ENCODE measurements at places on chromosomes 16 and 17.

DNA sequence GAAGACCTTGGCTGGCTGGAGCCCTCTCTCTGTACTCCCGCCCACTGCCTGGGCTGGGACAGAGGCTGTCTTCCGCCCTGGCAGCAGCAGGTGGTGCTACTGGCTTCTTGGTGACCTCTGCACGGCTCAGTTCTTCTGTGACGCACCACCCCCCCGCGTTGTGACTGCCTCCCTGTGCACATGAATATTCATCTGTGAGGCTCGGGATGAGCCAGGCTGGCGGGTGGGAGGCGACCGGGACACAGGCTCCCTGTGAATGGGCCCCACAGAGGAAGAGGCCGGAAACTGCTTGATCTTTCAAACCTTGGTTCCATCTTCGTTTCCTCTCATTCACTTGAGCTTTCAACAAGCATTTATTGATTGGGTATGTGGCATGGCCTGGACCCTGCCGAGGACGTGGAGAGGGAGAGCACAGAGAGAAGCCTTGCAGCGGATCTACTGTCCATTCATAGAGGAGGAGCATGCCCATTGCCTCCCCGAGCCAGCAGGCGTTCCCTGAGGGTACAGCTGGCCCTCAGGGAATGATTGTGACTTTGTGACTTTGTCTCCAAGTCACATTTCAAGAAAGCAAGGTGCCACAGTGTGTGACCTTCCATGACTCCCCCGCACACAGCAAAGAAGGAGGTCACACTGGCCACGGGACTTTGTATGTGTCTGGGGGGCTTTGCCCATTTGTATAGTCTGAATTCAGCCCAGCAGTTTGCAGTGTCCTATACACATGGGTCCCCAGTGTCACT lies 45.0 kb downstream of the B9D1 start:
- no peak for DNase-seq

GRCh38 chr16:52613508-52613907 lies 66.6 kb upstream of the TOX3 start:
- no peak for DNase-seq

GRCh38 chr17:75685499-75685898 lies 18.4 kb downstream of the SAP30BP start:
- DNase-seq = no peak

DNA sequence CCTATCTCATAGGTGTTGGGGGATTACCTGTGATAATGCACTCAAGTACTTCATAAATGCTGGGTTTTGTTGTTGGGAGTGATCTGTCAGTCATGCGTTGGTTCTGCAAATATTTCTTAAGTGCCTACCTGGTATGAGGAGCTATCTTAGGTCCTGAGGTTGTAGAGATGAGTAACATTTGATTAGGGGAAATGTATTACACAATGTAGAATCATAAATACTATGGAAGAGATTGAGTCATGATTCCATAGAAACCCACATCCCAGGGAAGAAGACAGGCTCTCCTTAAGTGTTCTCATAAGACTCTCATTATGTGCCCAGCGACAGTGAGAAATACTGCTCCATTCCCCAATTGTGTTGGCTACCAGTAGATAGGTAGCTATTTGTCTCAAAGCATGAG lies 240.1 kb downstream of the FTO start:
- no peak for DNase-seq

DNA sequence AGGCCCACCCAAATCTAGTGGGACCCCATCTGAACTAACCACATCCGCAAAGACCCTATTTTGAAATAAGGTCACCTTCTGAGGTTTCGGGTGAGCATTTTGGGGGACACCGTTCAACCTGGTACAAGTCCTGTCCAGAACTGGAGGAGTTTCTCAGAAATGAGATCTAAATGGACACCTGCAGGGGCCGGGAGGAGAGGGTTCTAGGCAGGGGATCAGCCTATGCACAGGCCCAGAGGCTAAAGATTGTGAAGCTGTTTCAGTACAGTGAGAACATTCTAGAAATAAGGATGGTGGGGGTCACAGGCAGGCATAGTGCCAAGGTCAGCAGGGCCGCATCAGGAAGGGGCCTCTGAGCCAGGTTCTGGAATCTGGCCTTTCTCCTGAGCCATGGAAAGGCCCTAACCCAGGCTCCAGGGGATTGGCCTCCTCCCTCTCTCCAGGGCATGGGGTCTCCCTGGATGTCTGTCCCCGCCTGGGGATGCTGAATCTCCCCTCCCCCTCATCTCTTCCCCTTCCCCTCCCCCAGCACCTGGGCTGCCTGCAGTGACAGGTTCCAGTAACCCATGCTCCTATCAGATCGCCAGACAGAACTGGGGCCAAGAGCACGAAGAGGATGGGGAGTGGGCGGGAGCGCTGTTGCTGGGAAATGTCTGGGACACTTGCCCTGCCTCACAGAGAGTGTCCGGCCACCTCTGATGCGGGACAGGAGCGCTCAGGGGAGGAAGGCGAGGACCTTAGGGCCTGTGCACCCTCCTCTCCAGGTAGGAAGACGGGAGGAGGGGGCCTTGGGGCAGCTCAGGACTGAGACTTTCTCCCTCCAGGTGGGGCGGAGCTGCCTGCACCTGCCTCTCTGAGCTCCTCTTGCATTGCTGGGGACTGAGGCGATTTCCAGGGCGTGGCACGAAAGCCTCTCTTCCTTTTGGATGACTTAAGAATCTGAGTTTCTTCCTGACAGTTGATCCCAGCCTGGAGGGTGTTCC lies 321.4 kb upstream of the TNRC6C start:
- DNase-seq = no peak

GRCh38 chr17:11081342-11081741 lies 159.7 kb upstream of the SHISA6 start:
- DNase-seq = no peak

- DNase-seq = no peak
Observed at GRCh38 chr16:86531641-86532525, 21.6 kb downstream of the FOXF1 start.

GRCh38 chr16:56373003-56373402 lies 52.3 kb downstream of the AMFR start:
- DNase-seq = no peak

GRCh38 chr16:31529108-31529936 lies 1.6 kb downstream of the AHSP start:
- DNase-seq = no peak

- DNase-seq = no peak
Observed at GRCh38 chr16:55280587-55280986, 43.4 kb upstream of the IRX6 start.

- no peak for DNase-seq
Observed at GRCh38 chr17:40447148-40447644, 3.9 kb downstream of the IGFBP4 start.

DNA sequence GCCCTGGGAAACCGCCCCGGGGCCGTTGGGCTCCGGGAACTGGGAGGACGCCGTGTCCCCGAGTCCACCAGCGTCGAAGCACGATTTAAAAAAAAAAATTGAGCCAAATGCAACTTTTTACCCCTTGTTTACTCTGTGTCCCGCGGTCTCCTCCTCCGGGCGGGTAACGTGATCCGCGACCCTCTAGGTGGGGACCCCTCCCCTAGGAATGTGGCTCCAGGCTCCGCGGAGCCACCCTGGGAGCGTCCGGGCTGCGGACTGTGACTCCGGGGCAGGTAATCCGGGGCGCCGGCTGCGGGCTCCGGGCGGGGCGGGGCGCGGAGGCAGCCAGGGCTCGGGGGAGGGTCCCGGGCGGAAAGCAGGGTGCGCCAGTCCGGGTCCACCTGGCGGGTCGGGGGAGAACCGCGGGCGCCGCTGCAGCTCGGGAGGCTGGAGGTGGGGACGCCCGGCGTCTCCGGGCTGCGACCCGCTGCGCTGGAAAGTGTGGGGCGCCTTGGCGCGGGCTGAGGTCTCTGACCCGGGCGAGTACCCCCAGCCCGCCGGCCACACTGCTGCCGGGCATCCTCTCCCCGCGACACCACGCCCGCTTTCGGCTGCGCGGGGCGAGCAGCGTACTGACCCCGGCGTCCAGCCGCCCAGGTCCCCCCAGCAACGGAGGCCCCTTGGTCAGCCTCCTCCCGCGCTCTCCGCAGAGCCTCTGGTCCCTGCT lies 852 bp upstream of the HELZ start:
- no peak for DNase-seq

GRCh38 chr16:29994600-29995323 lies 655 bp downstream of the HIRIP3 start:
- DNase-seq = peak; percentile 9

- DNase-seq = no peak
Observed at GRCh38 chr16:50368410-50369132, at the start of gene BRD7. BRD7 (minus strand) TSS chr16:50368988; CDS start chr16:50368774, 214 bp downstream.

DNA sequence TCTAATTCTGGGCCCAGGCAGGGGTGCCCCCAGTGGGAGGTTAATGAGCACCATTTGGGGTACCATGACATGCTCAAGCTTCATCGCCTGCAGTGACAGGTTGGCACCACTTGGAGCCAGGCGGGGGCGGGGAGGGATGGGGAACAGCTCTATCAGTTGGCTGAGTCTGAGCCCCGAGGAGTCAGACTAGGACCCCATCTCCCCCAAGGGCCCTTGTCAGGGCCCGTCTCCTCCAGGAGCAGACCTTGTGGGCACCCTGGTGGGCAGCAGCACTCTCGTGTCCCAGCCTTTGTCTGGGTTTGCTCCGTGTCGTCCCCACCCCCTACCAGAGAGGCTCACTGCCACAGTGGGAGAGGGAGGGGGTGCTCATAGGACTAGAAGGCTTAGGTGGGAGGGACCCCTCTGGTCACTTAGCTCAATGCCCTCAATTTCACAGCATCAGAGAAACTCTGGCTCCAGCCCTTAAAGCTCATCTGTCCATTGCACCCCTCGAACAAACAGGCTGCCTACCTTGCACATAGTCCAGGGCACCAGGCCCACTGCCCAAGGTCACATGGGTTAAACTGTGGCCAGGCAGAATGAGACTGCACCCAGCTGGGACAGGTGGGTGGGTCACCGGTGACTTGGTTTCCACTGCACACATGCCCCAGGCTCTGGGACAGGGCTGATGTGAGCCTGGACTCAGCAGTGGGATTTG lies 4.1 kb downstream of the PPP1R9B start:
- DNase-seq = no peak

DNA sequence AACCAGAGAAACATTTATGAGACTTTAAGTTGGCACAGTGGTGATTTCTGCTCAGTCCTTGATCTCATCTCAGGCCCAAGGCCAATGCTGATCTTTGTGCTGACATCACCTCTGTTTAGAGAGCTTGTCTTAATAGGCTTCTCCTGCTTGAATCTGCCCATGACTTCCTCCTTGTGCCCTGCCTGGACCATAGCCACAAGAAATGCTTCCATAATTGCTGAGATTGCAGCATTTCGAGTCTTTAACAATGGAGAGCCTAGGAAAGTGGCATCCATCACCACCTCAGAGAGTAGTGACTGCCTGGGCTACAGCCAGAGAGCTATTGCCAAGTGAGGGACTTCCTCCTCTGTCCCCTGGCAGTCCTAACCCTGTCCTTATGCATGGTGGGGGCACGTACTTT lies 25.1 kb upstream of the MMP2 start:
- no peak for DNase-seq

GRCh38 chr16:72909196-72909595 lies 138.7 kb downstream of the ZFHX3 start:
- DNase-seq = no peak

DNA sequence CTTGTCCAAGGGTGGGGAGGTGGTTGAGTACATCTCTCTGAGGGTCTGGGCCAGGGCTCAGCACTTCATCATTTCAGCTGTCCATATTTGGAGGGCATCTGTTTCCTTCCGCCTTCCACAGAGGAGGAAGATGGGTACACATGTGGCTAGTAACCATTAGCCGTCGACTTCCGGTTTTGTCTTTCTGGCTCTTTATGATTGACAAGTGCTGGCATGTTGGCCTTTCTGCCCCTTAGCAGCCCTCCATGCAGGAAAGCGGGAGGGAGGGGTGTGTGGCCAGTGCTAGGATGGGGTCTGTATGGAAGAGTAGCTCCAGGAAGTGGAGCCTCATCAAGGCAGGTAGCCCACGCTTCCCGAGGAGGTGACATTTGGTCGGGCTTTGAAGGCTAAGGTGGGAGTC lies 69.6 kb downstream of the RAI1 start:
- DNase-seq = no peak

- no peak for DNase-seq
Observed at GRCh38 chr17:3710951-3711383, 12.7 kb upstream of the HASPIN start.

GRCh38 chr17:77449908-77450741 lies 309.4 kb downstream of the SEC14L1 start:
- peak; percentile 39 for DNase-seq

Data from cerebellar nuclear complex (tissue), 1 donor.